Large intestine (tissue), 12 donors: ENCODE measurements at places on chromosomes 2 and 18. TPM values are rescaled to one million over a fixed set of nuclear protein-coding genes. Genes with fewer than 3 reads are reported as not detected.

DNA sequence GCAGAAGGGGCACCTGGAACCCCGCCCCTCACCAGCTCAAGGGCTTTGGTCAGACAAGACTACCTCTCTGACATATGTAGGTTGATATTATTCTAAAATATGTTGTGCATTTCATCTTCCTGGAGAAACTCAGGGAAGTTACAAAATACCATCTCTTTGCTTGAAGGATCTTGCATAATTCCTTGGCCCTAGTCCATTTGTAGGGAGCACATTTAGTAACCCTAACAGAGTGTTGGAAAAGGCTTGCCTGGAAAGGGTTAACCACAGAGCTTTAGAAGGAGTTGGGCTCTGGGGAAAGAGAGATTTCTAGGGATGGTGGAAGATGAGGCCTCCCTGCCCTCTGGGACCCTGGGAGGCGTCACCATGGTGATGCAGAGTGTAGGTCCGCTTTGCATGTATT is 143.0 kb upstream of the SLC1A4 start:
- DNase-seq: no peak

The ZNF532 gene
- polyA plus RNA-seq: 36.6 TPM

The IL36B gene
- not detected for polyA plus RNA-seq

DNA sequence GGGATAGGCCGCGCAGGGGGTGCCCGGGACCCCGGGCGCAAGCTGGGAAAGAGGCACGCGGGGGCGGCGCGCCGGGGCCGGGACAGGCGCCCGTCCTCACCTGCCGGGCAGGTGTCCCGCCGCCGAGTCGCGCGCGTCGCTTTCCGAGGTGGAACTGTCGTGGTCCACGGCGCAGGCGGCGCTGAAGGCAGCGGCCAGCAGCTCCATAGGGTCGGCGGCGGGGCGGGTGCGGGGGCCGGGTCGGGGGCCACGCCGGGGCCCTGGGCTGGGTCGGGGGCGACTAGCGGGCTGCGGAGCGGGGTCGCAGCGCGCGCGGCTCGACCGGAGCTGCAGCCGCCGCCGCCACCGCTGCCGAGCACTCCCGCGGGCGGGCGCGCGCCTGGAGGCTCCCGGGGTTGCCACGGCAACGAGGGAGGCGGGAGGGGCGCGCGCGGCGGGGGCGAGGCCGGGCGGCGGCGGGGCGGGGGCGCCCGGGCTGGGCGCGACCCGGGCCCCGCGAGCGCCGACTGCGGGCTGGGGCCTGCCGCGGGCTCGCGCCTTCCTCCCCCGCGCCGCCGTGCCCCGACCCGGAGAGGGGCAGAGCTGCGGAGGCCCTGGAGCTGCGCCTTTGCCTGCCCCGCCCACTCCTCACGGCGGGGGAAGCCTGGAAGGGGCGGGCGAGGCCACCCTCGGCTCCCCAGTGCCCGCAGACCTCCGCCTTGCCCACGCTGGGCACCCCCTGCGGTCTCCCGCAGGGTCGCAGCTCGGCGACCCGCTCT is 57.9 kb downstream of the SNORC start:
- DNase-seq: no peak

The POTEC gene
- polyA plus RNA-seq: 0.06 TPM

- no peak for DNase-seq
Measured at GRCh38 chr18:47587587-47587986, 336.1 kb upstream of the SKOR2 start.

DNA sequence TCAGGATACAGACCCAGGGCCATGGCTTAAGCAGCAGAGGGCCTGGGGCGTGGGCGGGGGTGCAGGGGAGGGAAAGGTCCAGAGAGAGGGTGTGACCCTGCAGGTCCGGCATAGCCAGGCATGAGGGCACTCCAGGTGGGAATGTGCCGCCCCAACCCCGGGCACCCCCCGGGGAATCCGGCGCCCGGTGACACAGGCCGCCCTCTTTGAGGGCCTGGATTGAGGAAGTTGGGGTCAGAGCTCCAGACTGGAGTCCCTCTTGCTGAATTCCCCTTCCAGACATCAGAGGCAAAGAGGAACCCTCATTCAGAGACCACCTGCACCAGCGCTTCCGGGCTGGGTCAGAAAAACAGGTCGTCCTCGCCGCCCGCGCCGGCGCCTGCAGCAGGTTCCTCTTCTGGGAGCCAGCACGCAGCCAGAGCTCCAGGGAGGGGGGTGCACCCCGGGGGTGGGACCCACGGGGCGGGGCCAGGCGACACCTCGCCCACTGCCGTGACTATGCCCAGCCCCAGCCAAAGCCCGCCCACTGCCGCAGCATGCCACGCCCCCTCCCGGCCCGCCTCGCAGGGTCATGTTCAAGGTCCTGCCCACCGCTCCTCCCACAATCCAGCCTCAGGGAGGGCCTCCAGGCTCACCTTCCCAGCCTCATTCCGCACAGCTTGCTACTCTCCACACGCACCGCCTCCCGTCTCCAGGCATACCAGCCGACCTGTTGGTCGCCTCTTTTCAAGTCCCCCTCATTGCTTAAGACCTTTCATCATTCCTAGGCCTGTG is 98.3 kb upstream of the ID2 start:
- DNase-seq: peak; percentile 98

DNA sequence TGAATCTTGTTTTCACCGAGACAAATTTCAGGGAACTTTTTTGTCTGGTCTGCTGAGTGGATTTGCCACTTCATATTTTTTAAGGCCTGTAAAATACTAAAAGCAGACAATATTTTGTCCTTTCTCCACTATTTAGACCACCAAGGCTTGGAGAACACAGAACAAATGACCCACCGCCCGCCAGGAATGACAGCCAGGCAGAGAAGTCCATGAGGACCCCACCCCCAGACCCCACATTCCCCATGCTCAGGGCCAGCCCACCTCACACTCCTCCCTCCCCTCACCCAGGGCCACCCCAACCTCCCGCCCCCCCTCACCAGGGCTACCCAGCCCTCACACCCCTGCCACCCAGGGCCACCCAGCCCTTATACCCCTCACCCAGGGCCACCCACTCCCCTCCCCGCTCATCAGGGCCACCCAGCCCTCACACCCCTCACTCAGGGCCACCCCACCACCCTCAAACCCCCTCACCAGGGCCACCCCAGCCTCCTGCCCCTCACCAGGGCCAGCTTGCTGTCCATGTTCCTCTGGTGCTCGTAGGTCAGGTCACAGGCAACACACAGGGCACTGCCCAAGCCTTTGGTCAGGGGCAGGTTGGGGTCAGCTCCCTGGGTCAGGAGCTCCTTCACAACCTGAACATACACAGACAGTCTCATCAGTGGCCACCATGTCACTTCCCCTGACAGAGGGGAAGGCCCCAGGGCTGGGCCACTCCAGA is 50.6 kb downstream of the ANKMY1 start:
- no peak for DNase-seq

DNA sequence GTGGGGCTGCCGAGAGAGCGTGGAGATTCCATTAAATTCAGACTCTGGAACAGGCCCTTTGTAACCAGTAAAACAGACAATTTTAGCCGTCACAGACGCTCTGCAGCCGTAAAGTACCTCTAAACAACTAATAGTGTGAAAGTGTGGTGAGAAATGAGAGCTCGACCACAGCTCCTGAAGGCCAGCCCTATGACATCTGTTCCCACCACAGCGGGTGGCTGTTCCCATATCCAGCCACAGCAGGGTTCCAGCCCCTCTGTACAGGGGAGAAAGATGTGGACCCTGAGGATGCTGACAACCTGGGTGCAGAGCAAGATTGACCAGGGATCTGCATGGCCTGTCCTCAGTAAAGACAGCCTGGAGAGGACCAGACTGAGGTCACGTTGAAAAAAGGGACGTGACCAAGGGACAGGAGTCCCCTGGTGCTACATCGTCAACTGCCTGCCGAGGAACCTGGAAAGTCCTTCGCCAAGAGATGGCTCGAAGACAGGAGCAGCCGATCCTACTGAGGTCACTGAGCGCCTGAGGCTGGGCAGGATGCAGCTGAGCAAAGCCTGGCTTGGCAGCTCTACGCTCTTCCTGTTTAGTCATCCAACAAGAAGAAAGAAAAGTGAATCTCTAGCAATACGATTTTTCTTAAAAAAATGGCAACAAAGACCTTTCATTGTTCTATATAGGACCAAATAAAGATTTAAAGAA is 831.7 kb downstream of the RNF144A start:
- no peak for DNase-seq

- DNase-seq: no peak
Measured at GRCh38 chr18:67239826-67240225, 276.7 kb downstream of the DSEL start.

- DNase-seq: no peak
Measured at GRCh38 chr2:144165599-144166250, 354.2 kb downstream of the ZEB2 start.

The DHRS9 gene
- polyA plus RNA-seq: 0.48 TPM
